ENCODE measurements at places on chromosomes 11 and 22.

GRCh38 chr22:26949193-26949592 is 291.8 kb downstream of the MIAT start:
- DNase-seq: no peak

- no peak for DNase-seq
These were observed 79.4 kb upstream of the ISX start for GRCh38 chr22:34986523-34986922.

GRCh38 chr22:46993633-46994032 is 231.2 kb downstream of the TBC1D22A start:
- DNase-seq: no peak

- DNase-seq: no peak
These were observed 114.8 kb downstream of the SNX19 start for GRCh38 chr11:130801333-130802122.

- no peak for DNase-seq
These were observed 42.2 kb downstream of the TMEM123 start for GRCh38 chr11:102410382-102410784.

DNA sequence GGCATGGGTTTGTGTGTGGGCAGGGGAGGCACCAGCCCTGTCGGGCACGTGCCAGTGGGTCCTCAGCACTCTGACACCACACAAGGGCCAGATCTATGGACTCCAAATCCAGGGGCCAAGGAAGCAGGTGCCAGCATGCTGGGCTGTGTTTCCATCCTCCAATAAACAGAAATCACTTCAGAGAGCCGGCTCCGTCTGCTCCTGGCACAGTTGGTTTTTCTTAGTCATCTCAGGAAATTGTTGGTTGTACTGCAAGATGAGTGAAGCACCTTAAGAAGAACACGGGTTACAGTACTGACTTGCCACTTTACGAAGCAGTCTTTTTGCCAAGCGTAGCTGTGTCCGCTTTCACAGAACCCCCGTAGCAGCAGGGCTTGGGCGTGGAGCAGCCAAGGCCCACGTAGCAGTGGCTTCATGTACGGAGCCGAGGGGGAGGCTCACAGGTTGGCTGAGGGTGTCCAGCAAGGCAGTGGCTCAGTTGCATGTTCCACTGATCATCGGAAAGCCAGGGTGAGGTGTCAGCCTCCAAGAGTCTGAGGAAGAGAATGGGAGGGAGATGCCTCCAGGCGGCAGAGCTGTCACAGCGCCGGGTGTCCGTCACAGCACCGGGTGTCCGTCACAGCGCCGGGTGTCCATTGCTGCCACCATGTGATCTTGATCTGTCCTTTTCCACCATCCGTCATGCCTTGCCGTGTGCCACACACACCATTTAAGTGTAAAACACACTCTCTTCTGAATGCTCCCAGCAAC is 314.9 kb downstream of the CTTN start:
- no peak for DNase-seq

DNA sequence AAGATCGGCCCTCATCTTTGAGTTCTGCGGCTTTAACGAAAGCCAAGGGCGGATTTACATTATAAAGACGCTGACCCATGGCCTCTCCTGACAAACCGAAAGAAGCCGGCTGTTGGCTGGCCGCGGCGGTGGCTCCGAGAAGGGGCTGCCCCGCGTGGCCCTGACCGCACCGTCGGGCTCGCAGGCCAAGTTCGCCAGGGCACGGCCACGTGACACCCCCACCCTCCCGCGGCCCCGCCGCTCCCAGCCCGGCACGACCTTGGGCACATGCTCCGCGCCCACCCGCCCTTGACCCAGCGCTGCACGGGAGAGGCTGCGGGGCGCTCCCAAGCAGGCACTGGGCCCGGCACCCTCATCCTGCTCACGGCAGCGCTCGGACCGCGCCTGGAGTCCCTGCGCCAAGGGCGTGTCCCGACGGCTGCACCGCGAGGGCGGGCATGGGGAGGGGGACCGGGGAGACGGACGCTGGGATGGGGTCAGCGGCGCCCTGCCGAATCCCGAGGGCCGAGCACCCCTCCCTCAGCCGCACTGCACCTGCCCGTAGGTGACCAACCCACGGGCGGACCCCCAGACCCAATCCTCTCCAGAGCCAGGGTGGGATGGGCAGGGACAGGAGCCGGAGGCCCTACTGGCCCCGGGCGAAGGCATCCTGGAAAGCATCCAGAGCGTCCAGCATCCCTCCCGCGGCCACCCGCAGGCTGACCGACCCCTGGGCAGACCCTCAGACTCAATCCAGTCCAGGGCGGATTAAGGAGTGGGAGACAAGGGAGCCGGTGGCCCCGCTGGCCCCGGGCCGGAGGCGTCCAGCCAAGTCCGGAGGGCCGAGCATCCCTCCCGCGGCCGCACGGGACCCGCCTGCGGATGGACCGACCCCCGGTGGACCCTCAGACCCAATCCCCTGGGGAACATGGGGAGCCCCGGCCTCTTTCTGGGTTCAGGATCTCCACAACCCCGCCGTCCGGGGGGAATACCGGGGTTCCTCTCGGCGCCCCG is 759 bp downstream of the CPT1A start:
- no peak for DNase-seq

DNA sequence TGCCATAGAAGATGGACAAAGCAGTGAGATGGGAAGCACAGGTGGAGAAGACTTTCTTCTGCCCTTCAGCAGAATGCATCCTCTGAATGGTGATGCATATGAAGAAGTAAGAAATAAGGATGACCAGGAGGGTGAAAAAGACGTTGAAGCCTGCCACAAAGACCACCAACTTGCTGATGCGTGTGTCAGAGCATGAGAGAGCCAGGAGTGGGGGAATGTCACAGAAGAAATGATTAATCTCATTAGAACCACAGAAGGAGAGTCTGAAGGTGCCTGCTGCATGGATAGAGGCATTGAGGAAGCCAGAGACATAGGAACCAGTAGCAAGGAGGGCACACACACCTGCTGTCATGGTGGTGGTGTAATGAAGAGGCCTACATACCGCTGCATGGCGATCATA is 550 bp downstream of the OR5B21 start:
- no peak for DNase-seq

DNA sequence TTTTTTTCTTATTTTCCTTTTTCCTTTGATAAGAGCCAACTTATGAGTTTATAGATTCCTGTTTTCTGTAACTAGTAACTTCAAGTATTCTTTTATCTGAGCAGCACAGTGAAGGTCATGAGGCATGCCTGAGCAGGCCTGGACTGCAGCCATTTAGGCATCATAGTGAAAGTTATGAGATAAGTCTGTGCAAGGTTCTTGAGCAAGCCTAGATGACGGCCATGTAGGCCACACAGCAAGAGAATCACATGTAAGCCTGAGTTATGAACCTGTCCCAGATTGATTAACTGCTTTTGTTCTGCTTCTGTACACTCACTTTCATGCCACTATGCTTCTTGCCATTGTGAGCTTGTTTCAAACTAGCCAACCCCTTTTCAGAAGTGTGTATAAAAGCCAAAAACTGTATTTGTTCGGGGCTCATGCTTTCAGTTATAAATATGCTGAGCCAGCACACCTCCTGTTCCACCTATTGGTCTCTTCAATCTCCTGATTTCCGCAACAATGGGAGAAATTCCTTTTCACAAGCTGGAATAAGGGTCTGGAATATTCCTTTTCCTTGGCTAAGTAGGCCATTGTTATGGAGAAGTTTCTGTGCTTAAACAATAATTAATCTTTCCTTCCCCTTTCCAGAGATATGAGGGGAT is 745.7 kb downstream of the FAM181B start:
- no peak for DNase-seq

DNA sequence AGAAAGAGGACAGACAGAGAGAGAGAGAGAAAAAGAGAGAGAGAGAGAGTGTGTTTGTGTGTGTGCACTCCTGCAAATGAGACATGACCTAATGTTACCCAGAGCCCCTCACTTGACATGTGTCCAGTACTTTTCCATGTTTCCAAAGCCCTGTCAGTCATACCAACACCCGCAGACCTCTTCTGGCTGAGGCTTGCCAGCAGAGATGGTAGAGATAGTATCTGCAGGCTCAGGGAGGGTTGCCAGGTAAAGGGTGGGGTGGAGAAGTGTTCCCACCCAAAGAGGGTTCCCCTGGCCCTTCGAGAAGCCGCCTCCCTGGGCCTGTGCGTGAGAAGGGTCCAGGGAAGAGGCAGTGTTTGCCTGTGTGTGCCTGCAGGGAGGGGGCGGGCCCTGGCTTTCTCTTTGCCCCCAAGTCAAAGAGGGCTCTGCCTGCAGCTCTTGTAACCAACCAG is 40.7 kb downstream of the POU2F3 start:
- DNase-seq: no peak

- no peak for DNase-seq
These were observed 29.9 kb downstream of the SERPIND1 start for GRCh38 chr22:20803696-20804324.

GRCh38 chr11:76026281-76026680 is 180.0 kb downstream of the WNT11 start:
- no peak for DNase-seq

GRCh38 chr11:69209038-69209350 is 53.3 kb downstream of the SMIM38 start:
- no peak for DNase-seq

GRCh38 chr11:14305649-14306048 is 53.3 kb downstream of the RRAS2 start:
- DNase-seq: no peak

GRCh38 chr22:44701187-44701790 is 715 bp upstream of the PRR5 start:
- DNase-seq: no peak

Measured in vagina (tissue), 2 donors.